Muscle of back (tissue), 13 donors: ENCODE measurements at places on chromosomes 4 and X.
A peak's percentile ranks its signal among the peaks of the same experiment; 100 is the strongest.

- no peak for DNase-seq
Observed at GRCh38 chr4:44098973-44099372, 349.6 kb downstream of the KCTD8 start.

DNA sequence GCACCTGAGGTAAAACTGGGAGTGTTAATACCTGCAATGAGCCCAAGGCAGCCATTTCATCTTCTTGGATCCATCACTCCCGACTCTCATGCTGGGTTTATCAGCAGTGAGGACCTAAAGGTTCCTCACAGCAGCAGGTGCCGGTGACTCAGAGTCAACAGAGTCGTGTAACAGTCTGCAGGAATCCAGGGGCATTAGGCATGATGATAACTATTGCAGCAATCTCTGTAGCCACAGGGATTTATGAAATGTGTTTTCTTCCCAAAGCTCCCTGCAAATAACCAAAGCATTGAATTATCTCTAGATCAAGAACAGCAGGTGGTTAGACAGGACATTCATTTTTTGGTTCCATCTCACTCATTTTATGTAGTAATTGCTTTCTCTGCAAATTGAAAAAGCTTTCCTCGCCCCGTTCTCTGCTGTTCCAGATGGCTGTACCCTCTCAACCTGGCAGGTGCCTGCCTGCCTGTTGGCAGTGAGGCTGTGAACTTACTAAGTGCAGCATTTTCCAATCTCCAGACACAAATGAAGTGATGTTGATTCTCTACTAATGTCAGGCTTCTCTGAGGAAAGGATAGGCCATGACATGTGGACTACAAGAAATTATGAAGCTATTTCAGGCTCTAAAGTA is 48.1 kb upstream of the TSPAN7 start:
- DNase-seq: no peak

DNA sequence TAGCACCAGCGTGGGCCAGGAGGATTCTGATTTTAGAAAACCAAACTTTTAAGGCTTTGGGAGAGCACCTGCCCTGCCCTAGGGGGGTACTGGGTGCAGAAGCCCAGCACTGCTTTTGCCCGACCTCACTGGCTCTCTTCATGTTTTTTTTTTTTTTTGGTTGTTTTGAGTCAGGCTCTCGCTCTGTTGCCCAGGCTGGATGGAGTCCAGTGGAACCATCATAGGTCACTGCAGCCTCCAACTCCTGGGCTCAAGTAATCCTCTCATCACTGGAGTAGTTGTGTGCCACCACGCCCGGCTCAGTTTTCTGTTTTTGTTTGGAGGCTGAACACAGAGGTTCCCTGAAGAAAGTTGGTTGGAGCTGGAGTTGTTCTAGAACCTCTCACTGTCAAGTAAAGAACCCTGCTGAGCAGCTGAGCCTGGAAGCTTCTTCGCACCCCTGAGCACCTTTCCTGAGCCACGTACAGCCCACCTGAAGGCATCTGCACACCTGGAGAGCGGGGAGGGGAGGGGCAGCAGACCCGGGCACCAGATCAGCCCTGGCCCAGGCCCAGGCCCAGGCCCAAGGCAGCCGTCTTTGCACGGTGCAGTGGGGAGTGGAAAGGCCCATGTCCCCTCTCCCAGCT is 49.5 kb downstream of the SHROOM2 start:
- DNase-seq: no peak

GRCh38 chr4:78592088-78592783 is 40.7 kb downstream of the ANXA3 start:
- DNase-seq: no peak

DNA sequence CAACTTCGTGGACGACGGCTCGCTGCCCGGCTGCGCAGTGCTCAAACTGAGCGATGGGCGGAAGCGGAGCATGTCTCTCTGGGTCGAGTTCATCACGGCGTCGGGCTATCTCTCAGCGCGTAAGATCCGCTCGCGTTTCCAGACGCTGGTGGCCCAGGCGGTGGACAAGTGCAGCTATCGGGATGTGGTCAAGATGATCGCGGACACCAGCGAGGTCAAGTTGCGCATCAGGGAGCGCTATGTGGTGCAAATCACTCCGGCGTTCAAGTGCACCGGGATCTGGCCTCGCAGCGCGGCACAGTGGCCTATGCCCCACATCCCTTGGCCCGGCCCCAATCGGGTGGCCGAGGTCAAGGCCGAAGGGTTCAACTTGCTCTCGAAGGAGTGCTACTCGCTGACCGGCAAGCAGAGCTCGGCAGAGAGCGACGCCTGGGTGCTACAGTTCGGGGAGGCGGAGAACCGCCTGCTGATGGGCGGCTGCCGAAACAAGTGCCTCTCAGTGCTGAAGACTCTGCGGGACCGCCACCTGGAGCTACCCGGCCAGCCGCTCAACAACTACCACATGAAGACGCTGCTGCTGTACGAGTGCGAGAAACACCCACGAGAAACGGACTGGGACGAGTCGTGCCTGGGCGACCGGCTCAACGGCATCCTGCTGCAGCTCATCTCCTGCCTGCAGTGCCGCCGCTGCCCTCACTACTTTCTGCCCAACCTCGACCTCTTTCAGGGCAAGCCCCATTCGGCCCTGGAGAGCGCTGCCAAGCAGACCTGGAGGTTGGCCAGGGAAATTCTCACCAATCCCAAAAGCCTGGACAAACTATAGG is 1.5 kb downstream of the MAB21L2 start:
- no peak for DNase-seq

DNA sequence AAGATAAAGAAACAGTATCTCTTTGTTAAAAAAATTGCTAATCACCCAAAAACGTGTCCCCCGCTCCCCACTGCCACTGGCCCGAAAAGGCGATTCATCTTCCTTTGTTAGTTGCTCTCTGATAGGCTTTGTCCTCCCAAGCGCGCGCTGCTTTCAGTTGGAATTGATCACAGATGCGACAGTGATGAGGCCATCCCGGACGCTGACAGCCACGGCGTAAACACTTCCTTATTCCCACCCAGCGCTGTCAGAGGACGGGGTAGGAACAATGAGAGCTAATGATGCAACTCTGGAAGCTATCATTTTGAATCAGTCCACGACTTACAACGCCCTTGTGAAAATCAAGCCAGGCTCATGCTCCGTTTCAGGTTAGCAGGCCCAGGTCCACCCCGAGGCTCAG is 21.4 kb downstream of the SOD3 start:
- DNase-seq: no peak

- DNase-seq: peak; percentile 29
Observed at GRCh38 chrX:76148041-76148665, 24.7 kb upstream of the PBDC1 start.

GRCh38 chr4:101411926-101412325 is 64.6 kb upstream of the PPP3CA start:
- DNase-seq: no peak

- no peak for DNase-seq
Observed at GRCh38 chr4:169841776-169842175, 84.0 kb upstream of the HPF1 start.

DNA sequence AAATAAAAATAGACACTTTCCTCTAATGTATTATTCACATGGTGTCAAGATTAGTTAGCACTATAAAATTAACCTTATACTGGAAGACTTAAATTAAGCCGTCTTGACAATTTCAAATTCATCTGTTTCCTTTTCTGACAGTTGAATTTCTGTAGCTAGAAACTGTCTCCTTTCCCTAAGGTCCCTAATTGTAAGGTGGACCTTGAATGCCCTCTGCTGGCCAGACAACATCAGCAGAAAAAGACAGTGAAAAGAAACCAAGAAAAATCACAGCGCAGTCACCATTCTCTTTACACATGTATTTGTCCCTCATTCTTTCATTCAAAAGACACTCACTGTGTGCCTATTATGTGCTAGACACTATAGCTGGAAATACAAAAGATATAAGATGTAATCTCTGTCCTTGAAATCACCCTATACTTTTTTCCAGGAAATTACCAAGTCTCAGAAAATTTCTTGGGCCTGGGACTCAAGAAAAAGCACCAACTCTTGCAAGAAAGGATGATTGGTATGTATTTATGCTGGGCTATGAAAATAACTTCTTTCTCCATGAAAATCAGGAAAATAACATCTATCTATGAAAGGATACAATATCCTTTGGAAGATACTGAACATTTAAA is 32.7 kb upstream of the AMBN start:
- DNase-seq: peak; percentile 39

GRCh38 chrX:22310779-22311178 is 38.1 kb downstream of the CBLL2 start:
- no peak for DNase-seq

DNA sequence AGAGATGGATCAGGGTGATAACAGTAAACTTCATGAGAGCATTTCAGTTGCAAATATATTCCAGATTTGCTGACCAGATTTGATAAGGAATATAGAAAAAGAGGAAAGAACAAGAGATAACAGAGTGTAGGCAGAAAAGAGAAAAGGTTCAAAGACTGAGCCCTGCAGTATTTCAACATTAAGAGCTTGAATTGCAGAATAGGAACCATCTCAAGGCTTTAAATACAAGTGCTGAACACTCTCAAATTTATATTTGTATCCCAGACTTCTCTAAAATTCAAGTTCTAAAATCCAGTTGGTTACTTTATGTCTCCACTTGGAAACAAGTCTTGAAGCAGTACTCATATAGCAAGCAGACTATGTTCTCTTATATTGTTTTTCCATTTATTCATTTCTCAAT is 9.7 kb upstream of the MYOZ2 start:
- DNase-seq: no peak

GRCh38 chr4:72468904-72469502 is 100.0 kb downstream of the ADAMTS3 start:
- no peak for DNase-seq

GRCh38 chr4:119082661-119083060 is 53.0 kb upstream of the MYOZ2 start:
- no peak for DNase-seq

- DNase-seq: no peak
Observed at GRCh38 chr4:20085156-20085555, 166.5 kb upstream of the SLIT2 start.

DNA sequence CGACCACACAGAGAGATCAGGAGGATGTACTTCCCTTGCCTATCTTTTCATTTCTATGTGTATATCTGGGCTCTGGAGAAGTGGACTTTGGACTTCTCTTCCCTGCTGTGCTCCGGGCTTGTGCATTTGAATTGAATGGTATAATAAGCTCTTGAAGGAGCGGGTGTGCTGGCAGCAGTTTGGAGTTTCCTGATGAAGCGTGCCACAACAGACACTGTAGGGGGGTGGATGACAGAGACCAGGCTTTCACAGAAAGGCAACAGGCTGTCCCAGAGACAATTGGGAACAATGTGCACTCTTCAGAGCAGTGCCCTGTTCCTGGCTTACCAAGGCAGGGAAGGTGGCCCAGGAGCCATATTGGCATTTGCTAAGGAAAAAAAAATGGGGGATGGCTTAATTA is 170.1 kb downstream of the FRMPD4 start:
- no peak for DNase-seq

DNA sequence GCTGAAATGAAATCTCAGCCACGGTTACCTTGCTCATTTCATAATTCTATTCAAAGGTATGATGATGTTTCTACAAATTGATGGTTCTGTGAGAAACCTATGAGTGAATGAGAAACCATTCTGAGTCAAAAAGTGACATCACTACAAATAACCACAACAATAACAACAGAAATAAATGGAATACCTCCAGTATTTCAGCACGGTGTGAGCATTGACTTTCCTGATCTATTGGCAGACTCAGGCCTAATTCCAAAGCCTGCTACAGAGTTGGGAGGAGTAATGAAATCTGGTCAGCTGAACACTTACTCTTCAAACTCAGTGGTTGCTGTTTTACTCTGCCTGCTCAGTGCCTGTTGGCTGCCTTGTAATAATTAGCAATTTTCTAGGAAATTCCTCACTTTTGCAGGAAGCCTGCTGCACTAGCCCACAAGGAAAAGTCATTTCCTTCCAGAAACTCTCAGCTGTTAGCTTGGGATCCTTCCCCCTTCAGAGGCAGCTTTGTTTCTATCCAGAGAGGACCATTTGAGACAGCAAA is 18.8 kb upstream of the SYNPO2 start:
- peak; percentile 25 for DNase-seq

DNA sequence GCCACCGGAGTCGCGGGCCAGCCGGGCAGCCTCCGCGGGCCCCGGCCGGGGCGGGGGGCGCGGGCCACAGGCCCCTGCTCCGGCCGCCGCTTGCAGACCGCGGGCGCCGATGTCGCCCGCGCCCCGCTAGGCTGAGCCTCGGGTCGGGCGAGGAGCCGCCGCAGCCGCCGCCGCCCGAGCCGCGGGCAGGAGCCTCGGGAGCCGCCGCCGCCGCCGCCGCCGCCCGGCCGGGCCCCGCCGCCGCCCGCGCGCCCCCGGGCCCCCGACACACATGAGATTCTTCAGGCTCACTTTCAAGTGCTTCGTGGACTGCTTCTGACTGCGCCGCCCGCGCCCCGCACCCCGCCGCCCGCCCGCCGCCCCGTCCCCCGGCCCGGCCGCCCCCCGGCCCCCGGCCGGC is 345 bp downstream of the SLC6A8 start:
- DNase-seq: no peak

DNA sequence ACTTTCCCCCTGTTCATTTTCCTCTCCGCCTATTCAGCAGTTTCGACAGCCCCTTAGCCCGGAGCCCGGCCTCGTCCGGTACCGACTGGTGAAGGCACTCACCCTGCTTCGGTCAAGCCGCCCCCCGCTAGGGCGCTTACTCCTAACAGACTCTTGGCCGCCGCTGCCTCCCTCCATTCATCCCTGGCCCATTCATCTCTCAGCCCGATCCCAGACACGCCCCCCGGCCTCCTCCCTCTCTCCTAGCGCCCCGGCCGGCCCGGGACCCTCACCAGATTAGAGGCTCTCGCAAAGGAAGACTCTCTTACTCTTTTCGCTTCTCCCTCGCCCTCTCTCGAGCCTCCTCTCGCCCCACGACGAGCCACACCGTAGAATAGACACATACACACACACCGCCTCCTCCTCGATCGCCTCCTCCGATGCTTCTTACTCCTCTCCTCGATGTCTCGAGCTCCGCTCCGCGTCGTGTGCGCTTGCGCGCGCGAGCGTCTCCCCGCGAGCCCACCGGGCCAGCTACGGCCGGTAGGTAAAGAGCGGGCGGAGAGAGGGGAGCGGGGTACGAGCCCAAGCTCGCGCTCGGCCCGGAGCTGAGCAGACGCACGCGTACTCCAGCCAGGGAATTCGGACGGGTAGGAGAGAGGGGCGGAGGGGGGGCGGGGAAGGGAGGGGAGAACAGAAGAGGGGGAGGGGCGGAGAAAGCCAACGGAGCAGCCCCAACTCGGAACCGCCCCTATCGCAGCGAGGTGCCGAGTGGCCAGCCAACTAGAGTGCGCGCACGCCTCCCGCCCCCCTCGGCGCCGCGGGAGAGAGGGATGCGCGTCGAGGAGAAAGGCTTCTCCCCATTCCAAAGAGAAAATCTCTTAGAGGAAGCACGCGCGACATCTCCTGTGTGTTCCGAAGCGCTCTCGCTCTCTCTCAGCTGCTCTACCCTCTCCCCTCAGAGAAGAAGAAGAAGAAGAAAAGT is at the start of gene WNK3:
TSS of gene WNK3 (minus strand) at position 633 of the 964 bp plus-strand sequence.
- peak; percentile 85 for DNase-seq

- DNase-seq: no peak
Observed at GRCh38 chrX:118231464-118231863, 114.4 kb upstream of the WDR44 start.

DNA sequence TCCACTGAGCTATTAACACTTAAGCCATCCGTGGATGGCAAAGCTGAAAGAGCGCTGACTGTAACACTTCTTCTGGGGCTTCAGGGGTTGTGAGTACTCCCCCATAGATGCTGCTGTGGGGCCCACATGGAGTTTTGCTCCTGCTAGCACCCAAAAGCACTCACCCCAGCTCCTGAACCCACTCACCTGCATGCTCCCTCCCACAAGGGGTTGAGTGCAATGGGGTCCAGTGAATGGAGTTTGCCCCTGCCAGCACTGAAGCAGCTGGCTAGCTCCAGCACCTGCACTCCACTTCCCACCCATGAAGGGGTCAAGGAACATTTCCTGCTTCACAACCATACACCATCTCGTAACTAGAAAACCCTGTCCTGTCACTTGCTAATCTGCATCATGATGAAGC is 78.9 kb downstream of the IL21 start:
- DNase-seq: no peak

GRCh38 chr4:111793433-111794091 is 351.7 kb upstream of the FAM241A start:
- no peak for DNase-seq
